SK-MEL-5 (cell line): ENCODE measurements at places on chromosomes 2 and 18. TPM values are rescaled to one million over a fixed set of nuclear protein-coding genes. Genes with fewer than 3 reads are reported as not detected.
A peak's percentile ranks its signal among the peaks of the same experiment; 100 is the strongest.

The LPIN1 gene
- total RNA-seq: 43.4 and 45.8 TPM in 2 replicates

The TFCP2L1 gene
- 0.08 and 0.13 TPM in 2 replicates for total RNA-seq

GRCh38 chr2:227368574-227368973, 10.5 kb downstream of the TM4SF20 start:
- DNase-seq: no peak

DNA sequence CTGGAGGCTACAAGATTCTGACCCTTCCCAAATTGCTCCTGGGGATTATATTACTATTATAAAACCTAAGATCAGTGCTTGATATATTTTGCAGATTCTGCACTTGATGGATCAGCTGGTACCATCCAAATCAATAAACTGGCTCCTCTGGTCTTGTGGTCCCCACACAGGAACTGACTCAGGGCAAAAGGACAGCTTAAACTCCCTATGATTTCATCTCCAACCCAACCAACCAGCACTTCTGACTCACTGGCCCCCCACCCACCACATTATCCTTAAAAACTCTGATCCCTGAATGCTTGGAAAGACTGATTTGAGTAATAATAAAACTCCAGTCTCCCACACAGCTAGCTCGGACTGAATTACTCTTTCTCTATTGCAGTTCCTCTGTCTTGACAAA, 82.1 kb downstream of the TMEM163 start:
- DNase-seq: no peak

DNA sequence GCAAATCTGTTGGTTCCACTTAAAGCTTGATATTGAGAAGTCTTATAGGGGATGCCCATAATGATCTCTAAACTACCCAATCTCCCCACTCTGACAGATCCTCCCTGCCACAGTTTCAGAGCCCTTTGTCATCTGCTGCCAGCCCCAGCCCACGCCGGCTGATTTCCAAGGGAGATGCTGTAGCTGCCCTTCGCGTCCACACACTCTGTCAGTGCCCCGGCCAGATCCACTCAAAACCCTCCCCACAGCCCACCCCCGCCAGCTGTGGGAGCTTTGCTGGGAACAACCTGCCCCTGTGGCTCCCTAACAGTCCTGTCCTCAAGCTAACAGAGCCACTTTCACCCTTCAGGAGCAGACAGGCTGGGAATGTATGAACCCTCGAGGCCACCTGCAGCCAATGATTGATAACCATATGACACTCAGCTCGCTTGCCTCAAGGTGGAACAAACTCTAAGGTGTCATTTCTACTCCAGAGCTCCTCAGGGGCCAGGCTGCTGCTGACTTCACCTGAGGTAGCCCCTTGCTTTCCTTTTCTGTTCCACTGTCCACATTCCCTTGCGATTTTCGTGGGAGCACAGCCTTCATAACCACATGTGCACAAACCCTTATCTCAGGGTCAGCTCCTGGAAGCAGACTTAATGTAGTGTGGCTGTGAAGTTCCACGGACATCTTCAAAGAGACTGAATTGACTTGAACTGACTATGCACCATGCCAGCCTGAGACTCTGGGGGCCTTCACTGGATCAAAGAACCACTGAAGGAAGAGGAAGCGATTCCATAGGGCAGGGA, 92.6 kb upstream of the LGALSL start:
- DNase-seq: no peak

DNA sequence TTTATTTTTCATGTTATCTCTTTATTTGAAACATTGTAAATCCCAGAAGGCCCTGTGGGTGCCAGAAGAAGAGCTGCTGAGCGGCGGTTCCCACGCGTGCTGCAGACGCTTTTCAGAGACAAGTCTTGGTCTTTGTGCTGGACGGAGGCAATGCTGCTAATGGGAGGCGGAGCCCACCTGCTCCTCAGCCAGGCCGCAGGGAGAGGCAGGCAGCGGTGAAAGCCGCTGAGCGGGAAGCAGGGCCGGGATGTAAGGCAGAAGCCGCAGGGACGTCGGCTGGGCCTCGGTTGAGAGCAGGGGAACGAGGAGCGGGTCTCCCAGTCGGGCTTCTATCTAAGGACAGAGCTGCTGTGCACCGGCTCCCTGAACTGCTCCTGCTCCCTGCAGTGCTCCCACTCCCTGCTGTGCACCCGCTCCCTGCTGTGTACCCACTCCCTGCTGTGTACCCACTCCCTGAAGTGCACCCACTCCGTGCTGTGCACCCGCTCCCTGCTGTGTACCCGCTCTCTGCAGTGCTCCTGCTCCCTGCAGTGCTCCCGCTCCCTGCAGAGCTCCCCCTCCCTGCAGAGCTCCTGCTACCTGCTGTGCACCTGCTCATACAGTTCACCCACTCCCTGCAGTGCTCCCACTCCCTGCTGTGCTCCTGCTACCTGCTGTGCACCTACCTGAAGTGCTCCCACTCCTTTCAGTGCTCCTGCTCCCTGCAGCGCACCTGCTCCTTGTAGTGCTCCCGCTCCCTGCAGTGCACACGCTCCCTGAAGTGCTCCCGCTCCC, 16.4 kb downstream of the TMEM18 start:
- no peak for DNase-seq

The CXCR1 gene
- not detected in 2 replicates for total RNA-seq

DNA sequence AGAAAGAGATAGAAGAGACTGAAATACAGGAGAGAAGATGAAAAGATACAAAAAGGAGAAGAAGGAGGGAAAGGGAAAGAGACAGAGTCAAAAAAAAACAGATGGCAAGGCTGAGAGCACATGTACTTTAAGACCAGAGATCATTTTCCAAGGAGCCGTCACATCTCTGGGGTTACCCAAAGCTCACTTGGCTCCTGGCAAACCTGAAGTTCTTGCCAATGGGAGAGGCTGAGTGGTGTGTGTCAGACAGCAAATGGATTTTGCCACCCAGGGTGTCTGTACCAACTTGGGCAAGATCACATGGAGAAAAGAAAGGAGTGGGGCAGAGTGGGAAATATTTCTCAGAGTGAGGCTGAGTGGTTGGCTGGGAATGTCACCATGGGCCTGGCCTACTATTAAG, 219.3 kb upstream of the TNP1 start:
- no peak for DNase-seq

The REG1B gene
- total RNA-seq: not detected in 2 replicates

The CIB4 gene
- not detected in 2 replicates for total RNA-seq

DNA sequence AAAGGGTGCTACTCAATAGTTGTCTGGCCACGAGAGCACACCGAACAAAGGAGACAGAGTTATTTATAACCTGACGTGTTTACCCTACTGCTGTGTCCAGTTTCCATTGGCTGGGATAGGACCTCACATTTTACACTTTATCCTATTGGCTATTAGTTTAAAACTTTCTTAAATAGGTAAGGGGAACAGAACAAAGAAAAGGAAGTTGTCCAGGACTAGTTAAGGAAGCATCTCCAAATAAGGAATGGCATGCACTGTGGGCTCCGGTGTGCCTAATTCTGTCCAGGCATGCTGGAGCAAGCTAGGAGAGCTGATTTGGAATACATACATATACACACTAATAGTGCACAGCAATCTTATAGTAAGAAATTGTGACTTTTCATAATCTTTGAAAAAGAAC, 72.2 kb downstream of the CAB39 start:
- no peak for DNase-seq

GRCh38 chr2:10535703-10536102, 87.6 kb upstream of the ODC1 start:
- peak; percentile 42 for DNase-seq

The PAPOLG gene
- 18.2 and 19.6 TPM in 2 replicates for total RNA-seq

DNA sequence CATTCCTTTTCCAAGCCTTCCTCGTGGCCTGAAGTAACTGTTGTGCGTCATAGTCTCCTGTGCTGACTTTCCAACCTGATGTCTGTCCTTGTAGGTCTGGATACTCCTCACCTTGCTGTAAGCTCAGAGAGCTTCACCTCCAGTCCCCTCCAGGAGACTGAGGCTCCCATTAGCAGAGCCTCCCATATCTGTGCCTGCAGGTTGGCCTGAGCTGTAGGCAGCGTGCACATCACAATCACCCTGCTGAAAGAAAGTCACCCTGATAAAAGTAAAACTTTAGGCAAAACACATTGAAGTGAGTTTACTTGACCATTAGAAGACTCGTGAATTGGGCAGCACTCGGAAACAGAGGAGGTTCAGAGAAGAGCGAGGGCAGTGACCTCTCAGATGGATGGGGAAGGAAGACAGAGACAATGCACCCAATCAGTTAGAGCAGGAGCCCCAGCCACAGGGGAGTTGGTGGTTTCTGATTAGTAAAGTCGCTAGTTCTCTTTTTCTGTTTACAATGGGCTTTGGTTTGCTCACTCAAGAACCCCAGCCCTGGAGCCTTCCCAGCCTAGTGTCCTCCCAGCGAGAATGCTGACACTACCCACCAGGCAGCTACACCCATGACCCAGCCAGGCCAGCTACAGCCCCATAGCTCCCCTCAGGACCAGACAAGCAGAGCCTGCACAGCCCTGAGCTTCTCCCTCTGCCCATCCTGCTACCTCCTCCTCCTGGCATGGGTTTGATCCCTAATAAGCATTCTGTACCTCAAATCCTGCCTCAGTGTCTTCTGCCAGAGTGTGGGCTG, 12.1 kb upstream of the TPO start:
- no peak for DNase-seq

The PKP4 gene
- 16.7 and 21.2 TPM in 2 replicates for total RNA-seq

The FAM117B gene
- total RNA-seq: 2.4 and 3.7 TPM in 2 replicates

The VRK2 gene
- 36.1 and 36.3 TPM in 2 replicates for total RNA-seq

DNA sequence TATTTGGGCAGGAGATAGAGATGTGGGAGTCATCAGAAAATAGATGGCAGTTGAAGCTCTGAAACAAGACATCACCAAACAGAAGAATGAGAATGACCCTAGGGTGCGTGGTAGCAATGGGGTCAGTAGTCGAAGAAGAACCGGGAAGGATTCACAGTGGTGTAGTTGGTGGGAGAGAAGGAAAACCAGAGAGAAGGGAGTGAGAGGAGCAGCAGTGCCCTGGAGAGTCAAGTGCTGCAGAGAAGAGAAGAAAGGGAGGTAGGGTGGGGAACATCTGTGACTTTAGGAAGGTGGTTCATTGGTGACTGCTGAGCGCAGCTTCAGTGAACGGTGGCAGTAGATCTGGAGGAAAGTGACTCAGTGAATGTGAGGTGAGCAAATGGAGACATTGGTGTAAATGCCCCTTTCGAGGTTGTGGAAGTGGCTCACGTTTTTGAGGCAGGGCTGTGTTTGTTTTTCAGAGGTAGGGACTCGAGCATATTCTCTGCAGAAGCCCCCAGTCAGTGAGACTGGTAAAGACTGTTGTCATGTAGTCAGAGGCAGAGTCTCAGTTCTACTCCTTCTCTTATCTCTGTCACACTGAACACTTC, 36.4 kb downstream of the CDC42EP3 start:
- no peak for DNase-seq

- no peak for DNase-seq
These were observed 477.2 kb upstream of the LRRTM4 start for GRCh38 chr2:77999376-77999775.

DNA sequence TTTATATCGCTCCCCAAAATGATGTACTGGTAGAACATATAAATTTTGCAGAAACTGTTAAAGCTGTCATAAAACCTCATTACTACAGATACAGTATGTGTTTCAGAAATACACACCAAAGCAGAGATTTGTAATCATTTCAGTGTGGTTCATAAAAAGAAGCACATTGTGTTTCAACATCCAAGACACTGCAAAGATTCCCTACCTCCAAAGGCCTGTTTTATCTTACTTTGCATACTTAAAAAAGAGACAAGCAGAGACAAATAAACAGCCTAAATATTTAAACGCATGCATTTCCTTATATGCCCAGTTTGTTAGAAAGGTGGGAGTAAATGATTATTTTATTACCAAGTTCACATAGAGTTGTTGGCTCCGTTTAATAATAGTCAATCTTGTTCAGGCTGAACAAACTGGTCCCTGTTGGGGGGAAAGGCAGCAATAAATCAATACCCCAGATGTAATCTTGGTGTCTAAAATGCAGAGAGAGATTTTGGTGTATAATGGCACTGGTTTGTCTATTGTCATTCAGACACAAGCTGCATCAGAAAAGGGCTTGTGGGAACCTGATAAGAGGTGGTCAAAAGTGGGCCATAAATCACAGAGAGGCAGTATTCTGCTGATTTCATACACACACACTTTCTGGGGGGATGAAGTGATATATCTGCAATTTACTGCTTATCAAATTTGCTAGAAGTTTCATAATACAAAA, 321.4 kb upstream of the ETAA1 start:
- no peak for DNase-seq

DNA sequence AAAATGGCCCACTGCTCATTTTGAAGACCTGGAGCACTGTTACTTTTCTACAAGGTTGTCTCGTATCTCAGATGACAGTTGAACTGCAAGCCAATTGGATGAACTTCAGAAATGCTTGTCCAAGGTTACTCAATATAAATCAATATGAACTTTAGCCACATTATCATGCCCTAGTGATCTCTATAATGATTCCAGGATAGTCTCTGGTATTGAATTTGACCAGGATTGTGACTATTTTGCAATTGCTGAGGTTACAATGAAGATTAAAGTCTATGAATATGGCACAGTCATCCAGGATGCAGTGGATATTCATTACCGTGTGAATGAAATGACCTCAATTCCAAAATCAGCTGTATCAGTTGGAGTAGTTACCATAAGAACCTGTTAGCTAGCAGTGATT, 196.0 kb upstream of the RAB12 start:
- no peak for DNase-seq

The DSC3 gene
- total RNA-seq: 0.03 and 0.05 TPM in 2 replicates

- DNase-seq: no peak
These were observed 262.4 kb upstream of the SALL3 start for GRCh38 chr18:78717051-78717765.

GRCh38 chr2:216426938-216427337, 14.7 kb downstream of the SMARCAL1 start:
- DNase-seq: no peak

The GALNT5 gene
- not detected in 2 replicates for total RNA-seq

The RGPD3 gene
- not detected in 2 replicates for total RNA-seq

The GLI2 gene
- total RNA-seq: 0.16 and 0.24 TPM in 2 replicates

The TUBB8B gene
- 0.29 and 0.69 TPM in 2 replicates for total RNA-seq

DNA sequence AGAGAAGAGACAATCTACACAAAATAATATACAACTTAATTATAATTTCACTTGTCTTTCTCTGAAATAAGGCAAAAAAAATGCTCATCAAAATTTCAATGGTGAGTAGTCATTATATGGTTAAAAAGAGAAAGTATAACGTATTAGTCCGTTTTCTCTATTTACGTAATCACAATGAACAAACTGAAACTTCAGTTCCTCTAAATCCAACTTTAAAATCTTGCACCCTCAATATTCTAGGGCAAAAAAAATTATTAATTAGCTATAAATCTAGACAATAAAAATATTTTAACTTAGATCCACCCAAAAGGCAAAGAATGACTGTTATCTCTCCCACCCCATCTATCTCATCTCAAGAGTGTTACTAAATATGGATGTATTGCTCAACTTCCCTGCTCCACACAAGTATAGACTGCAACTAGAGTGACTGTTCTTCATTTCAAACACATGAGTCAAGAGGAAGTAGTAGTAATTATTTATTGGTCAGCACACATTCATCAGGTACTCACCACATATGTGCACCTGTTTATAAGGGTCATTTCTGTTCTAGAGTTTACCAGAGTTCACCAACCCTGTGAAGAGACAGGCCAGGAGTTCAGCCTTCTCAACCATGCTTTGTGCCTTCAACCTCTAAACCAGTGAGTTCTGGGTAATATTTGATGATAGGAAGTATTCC, 36.4 kb downstream of the STK39 start:
- DNase-seq: no peak

The ST3GAL5 gene
- total RNA-seq: 70.8 and 71.0 TPM in 2 replicates
